ENCODE measurements at places on chromosomes 6 and 20.

DNA sequence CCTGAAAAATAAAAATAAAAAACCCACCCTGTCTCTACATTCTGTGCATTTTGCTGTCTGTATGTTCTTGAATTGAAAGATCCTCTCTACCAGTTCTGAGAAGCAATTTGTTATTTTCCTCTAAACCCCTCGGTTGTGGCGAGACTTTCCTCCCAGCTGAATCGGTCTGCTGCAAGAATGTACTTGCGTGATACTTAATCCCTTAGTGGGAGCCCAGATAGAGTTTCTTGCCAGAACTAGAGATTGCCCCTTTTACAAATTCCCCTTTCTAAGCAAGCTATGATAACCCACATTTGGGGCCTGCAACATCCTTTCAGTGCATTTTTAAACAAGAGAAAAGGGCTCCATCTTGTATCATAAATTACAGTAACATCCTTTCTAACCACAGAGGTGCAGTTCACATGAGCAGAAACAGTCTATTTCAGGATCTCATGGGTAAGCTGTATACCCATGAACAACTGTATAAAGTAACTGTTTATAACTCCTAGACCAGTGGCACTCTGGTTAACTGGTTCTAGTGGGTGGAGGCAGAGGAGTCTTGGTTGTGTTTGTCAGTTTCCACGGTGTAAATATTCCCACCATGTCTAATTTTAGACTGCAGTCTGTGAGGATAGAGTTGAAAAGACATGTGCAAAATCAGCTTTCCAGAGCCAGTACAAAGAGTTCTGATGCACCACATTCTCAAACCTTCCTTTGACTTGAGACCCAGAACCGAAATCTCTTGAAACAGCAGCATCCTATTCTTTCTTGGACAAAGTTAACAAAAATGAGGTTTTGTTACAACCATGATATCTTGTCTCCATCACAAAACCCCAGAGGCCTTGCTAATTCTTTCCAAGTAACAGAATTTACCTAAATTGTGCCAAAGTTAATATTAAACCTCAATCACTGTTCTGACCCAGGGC is 113.1 kb upstream of the ZNF217 start:
- DNase-seq, result peak; percentile 47

DNA sequence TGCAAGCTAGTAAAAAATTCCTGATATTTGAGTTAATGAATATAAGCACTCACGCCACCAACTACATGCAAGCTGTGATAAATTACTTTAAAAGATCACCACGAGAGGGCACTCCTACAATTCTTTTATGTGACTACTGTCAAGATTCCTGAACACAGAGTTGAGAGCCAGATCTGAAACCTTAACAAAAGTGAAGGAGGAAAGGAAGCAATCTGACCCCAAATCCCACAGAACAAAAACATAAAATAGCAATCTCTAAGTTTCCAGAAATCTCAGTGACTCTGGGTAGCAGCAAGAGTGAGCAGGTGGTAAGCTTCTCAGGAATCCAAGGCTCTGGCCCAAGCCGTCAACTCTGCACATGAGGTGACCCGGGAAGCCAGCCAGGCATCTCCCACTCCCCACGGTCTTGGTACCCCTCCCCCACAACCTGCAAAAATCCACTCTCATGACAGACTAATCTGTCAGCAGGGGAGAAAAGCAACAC is 55.1 kb downstream of the STAU1 start:
- DNase-seq, result no peak

GRCh38 chr20:12882832-12883506 is 125.8 kb upstream of the SPTLC3 start:
- no peak for DNase-seq

- peak; percentile 9 for DNase-seq
Measured at GRCh38 chr20:45289942-45290676, 16.5 kb upstream of the RBPJL start.

- DNase-seq, result no peak
Measured at GRCh38 chr6:128358244-128358776, 162.1 kb downstream of the PTPRK start.

GRCh38 chr20:49786668-49787370 is 25.8 kb upstream of the SLC9A8 start:
- DNase-seq, result no peak

DNA sequence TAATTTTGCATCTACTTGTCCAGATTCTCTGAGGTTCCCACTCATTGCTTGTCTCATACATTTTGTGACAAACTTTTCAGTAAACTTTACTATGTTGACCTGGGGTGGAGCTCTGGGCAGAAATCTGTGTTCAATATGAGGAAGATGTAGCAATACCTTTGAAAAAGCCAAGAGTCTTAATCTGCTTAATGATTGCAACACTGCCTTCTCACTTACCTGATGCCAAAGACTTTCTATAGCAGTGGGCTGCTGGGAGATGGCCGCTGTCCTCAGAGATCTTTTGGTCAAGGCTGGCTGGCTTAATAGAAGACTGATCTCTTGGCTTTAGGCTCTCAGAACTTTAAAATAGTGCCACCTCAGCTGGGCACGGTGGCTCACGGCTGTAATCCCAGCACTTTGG is 70.1 kb upstream of the RBM24 start:
- DNase-seq, result no peak

DNA sequence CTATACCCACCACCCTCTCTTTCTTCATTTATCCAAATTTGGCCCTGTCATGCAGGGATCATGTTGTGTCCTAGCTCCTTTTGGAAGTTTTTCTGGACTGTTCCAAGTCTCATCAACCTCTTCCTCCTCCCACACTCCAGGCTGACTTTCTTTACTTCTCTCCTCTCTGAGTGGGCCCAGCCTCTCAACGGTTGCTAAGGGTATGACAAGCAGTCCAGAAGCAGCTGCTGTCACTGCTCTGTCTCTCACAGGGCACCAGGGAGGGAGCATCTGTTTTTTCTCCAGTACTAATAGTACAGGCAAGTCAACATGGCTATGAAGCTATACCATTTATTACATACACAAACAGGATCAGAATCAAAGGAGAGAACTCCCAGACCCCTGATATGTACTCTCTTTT is 8.2 kb downstream of the NT5DC1 start:
- DNase-seq, result no peak

DNA sequence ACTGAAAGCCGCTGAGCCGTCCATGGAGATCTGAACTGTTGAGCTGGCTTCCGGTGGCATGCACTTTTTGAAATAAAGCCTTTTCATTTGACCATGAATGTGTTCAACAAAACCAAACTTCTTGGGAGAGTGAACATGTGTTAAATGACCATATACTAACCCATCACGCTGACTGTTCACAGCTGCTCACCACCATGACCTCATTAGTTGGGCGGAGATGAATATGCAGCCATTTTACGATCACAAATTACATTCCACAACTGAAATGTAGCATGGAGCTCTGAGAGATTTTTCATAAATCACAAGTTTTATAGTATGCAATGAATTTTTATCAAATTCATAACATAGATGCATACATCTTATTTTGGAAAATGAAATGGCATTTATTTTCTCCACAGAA is 4.2 kb downstream of the RAMACL start:
- no peak for DNase-seq

DNA sequence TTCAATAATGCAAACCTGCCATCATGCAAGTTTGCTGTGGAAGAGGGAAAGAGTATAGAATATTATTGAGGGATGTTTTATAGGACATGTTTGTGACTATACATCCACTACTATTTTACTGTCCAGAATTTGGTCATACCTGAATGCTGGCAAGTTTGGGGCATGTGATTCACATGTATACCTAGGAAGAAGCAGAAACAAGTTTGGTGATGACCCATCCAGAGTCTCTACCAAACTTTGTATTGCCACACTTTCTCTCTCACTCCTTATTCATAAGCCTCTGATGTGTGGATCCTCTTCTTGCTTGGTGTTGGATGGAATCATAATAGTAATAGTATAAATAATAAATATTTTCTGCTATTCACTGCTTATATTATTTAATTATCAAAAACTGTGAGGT is 108.5 kb upstream of the FLRT3 start:
- DNase-seq, result no peak

DNA sequence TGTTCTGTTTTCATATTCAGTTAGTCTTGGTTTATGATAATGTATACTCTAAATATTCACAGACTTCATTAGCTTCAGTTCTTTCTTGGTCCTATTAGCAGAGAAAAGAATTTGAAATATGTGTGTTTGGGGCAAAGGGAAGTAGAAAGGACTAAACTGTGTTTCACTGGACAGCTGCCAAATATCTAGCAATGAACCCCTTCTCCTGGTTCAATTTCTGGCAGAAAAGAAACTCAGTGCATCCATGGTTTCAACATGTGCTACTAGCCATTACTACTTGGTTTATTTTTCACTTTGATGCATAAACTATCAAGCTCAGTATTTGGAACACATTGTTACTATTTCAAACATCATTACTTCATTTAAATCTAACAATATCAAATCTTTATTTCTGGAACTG is 43.6 kb downstream of the FBXL4 start:
- DNase-seq, result no peak

DNA sequence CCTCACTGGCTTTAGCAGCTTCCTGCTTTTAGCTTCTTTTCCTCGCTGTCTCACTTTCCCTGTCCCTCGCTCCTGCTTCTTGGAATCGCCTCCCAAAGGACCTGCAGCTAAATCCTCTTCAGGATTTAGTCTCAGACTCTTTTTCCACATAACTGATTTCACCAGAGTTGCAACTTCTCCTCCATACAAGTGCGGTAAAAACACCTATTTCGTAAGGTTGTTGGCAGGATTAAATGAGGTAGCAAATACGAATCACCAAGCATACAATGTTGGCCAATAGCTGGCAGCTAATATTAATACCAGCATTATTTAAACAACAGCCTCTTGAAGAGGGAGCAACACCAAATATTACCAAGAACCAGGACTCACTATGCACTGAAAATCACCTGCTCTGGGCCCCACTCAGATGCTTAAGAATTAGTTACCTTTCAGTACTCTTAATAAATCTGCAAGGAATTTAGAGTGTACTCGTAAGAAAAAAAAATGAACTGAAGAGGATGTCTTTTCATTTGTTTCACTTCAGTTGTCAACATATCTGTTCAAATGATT is 123.0 kb downstream of the DTNBP1 start:
- no peak for DNase-seq

Data from stimulated activated CD8-positive, alpha-beta memory T cell treated with anti-CD3 and anti-CD28 coated beads, Interleukin-4, amount 100 ng/mL, for 48 hours (primary cell).